ENCODE measurements at places on chromosomes 5 and 9.

- DNase-seq = no peak
Observed at GRCh38 chr9:13267743-13268142, 11.7 kb downstream of the MPDZ start.

GRCh38 chr5:178640331-178641045 lies 13.6 kb upstream of the CLK4 start:
- no peak for DNase-seq

GRCh38 chr5:103207653-103208052 lies 50.9 kb upstream of the MACIR start:
- DNase-seq = no peak

- DNase-seq = no peak
Observed at GRCh38 chr5:160835818-160836528, 16.0 kb downstream of the ATP10B start.

- no peak for DNase-seq
Observed at GRCh38 chr5:21219251-21219650, 1231.3 kb upstream of the CDH18 start.

GRCh38 chr5:56983593-56984361 lies 31.9 kb upstream of the MIER3 start:
- DNase-seq = no peak

GRCh38 chr5:104372376-104372775 lies 809.8 kb upstream of the NUDT12 start:
- DNase-seq = no peak

All from mesenteric fat pad (tissue), 1 donor.